ENCODE measurements at places on chromosomes 3 and 15.
A peak's percentile ranks its signal among the peaks of the same experiment; 100 is the strongest.

GRCh38 chr3:113169891-113170452 lies 41.4 kb upstream of the BOC start:
- no peak for DNase-seq

DNA sequence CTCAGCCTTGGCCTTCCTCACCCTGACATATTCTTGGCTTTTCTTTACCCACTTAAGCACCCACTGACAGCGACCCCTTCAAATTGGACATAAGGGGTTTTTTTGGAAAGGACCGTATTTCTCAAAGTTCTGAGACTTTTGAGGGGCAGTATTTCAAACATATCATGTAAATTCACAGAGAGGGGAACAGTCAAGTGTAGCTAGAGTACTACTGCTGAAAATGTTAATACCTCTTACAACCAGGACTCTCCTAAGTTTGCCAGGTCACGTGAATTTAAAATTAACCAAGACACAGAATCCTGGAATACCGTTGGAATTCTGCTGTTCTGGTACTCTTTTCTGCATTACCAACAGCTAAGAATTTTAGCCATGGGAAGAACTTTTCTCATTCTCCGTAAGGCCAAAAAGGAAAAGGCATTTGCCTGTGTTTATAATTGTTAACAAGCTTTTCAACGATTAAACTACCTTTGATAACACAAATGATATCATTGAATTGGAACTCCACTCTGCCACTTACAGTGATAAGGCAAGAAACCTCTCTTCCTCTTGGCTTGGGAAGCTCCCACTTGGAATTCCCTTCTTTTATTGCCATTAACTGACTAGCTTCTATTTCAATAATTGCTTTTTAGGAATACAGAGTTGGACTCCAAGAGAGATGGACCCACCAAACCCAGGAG lies 597 bp upstream of the GBE1 start:
- no peak for DNase-seq

DNA sequence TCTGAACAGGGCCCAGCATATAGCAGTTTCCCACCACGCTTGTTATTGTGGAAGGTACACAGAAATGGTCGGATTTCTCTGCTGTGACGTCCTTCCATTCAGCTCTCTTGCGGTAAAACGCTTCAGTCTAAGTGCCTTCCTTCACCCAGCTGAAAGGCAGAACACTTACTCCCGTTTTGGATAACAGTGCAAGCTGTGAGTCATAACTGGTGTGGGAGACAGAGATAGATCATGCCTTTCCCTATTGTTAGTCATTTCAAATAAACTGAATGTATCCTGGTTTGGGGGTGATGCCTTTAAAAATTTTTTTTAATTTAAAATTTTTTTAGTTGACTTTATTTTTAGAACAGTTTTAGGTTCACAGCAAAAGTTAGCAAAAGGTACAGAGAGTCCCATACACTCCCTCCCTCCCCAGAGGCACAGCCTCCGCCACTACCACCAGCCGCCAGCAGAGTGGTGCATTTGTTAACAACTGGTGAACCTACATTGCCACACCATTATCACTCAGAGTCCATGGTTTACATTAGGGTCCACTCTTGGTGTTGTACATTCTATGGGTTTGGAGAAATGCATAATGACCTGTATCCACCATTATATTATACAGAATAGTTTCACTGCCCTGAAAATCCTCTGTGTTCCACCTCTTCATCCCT lies 94.9 kb upstream of the NSMCE3 start:
- no peak for DNase-seq

DNA sequence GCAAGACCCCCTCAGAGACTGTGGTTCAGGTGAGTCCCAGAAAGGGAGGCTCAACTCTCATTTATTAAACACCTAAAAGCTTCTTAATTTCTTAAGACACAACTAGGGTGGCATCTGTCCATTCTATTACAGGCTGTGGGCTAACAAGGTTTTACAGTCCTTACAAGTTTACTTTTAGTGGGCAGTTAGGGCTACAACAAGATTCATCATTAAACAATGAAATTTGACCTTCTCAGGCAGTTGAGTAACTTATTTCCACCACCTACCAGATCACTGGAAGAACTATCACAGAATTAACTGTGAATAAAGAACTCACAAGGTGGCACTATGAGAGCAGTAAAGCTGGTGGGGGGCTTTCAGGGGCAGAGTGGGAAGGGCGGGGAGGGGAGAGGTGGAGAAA lies 132.6 kb downstream of the PLD1 start:
- DNase-seq: no peak

DNA sequence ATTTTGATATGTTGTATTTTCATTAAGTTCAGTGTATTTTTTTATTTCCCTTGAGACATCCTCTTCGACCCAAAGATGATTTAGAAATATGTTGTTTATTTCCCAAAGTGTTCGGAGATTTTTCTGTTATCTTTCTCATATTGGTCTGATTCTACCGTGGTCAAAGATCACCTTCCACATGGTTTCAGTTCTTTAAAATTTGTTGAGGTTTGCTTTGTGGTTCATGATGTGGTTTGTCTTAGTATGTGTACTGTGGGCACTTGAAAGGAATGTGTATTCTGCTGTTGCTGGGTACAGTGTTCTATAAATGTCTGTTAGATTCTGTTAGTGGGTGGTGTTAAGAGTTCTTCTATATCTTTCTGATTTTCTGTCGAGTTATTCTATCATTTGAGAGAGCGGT lies 103.4 kb upstream of the FHIT start:
- no peak for DNase-seq

DNA sequence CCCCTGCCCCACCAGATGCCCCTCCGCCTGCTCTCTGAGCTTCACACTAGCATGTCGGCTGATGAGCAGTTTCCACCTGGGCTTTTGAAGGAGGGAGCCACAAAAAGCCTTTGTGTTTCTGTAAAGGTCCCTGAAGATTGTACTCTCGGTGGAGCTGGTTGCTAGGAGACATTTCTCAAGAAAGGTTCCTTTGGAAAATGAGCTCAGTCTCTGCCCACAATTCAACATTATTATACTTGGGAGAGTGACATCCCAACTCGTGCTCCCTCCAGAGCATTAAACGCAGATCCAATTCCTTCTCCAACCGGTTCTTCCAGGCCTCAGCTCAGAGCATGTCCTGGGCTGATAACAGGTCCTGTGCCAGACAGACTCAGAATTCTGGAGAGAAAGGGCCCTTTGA lies 26.8 kb upstream of the FAM107A start:
- no peak for DNase-seq

- DNase-seq: no peak
Measured at GRCh38 chr3:149604125-149604875, 53.5 kb downstream of the WWTR1 start.

DNA sequence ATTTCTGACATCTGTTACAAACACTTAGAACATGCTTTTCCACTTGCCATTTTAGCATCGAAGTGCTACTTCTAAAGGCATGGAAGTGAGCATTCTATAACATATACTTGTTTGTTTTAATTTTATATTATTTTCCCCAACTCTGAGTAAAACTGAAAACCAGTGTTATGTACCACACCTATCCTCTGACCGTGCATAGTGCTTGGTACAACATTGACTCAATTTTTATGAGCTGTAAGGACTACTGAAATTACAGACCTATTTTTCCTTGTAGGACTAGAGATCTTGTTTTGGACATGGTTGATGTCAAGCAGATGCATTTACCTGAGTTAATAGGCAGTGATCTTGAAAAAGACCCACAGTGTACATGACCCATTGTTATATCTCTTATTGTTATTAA lies 51.5 kb upstream of the CCNB2 start:
- no peak for DNase-seq

- DNase-seq: no peak
Measured at GRCh38 chr3:64548200-64548889, 139.5 kb downstream of the ADAMTS9 start.

- no peak for DNase-seq
Measured at GRCh38 chr15:93943586-93943985, 287.8 kb upstream of the MCTP2 start.

GRCh38 chr3:132867956-132868355 lies 145.7 kb upstream of the NPHP3 start:
- no peak for DNase-seq

- DNase-seq: no peak
Measured at GRCh38 chr3:22010997-22011396, 260.0 kb upstream of the ZNF385D start.

DNA sequence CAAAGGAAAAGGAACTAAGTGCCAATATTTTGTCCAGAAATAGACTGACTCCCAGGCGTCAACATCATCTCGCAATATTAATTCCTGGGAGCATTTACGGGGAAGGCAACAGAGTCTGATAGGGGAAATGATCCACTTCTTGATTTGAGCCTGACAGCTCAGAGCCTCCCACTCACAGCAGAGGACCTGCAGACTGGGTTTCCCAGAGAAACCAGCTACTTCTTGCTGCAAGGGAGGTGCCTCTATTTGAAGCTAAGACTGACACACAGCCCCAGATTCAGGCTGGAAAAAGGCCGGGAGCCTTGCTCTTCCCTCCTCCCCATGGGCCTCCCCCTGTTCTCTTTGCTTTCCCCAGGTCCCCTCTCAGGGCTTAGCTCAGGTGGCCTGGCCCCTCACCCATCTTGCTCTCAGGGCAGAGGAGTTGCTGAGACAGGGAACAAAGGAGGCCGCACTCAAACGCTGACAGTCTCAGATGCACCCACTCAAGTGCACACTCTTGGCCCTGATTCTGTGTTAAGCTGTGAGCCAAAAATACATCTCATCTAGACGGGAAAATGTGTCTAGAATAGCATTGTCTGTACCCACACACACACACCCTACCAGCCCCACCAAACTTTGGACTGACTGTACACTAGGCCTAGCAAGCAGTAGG lies 49.8 kb upstream of the DCLK3 start:
- DNase-seq: no peak

GRCh38 chr3:156579427-156579851 lies 24.5 kb upstream of the SSR3 start:
- no peak for DNase-seq

GRCh38 chr15:92494806-92495336 lies 101.2 kb downstream of the ST8SIA2 start:
- no peak for DNase-seq

DNA sequence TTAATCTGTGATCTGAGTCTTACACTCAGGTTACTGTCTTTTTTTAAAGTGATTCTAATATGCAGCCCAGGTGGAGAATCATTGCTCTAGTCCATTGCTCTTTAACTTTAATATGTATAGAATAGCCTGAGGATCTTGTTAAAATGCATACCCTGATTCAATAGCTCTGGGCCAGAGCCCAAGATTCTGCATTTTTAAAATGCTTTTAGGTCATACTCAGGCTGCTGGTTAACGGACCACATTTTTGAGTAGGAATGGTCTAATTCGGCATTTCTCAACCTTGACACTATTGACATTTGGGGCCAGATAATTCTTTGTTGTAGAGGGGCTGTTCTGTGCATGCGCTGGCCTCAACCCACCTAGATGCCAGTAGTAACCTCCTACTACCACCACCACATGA lies 20.9 kb upstream of the FSTL1 start:
- no peak for DNase-seq

- no peak for DNase-seq
Measured at GRCh38 chr15:68383161-68384074, 48.5 kb downstream of the ITGA11 start.

DNA sequence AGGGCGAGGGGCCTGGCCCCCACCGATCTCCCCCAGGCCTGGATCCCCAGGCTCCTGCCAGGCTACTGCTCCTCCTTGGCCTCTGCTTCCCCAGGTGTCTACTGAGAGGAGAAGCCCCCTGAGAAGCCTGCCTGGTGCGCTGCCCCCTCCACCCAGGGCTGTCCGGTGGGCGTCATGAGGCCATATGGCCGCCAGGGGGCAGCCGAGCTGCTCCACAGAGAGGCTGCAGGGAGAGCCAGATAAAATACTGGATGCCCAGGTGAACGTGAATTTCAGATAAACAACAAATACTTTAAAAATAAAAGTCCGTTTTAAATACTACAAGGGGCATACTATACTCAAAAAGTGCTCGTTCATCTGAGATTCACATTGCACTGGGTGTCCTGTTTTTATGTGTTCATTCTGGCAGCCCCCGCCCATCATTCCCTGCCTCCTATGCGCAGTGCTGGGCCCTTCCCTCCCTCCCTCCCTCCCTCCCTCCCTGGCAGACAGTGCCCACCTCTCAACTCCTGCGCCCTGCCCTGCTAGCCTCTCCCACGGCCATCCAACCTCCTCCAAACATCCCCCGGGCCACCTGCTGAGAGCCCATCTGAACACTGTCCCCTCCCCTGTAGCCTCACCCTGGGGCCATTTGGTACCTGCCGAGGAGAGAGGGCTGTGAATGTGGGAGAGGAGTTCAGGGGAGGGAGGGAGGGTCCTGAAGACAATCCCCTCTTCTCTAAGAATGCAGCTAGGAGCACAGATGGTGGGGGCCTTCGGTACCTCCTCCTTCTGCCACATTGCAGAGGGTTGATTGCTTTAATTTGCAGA lies 29.6 kb downstream of the PSTPIP1 start:
- DNase-seq: peak; percentile 42

GRCh38 chr3:168495932-168496331 lies 400.2 kb upstream of the GOLIM4 start:
- DNase-seq: no peak

GRCh38 chr15:49675041-49675440 lies 54.2 kb downstream of the DTWD1 start:
- DNase-seq: no peak

DNA sequence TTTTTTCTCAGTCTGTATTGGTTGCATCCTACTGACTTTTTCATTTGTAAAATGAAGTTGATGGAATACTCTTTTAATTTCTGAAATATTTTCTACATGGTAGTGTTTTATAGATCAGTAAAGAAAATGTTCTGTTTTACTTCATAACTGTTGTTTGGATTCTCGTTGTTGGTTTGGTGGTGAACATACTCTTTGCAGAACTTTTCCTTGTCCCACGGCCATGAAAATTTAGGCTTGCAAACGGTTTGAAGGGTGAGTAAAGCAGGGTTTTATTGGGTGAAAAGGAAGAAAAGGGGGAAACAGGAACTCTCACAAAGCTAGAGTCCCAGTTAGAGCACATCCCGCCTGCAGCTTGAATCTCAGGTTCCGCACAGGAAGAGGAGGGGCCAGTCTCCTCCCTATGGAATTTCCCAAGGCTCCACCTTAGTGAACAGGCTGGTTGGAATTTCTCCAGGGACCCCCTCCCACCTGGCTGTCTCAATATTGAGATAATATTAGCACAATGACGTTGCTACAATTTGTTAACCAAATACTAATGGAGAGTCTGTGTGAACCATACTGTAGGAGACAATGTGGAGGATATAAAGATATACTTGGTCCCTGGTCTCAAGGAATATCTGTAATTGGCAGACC lies 5.6 kb downstream of the PDCD6IP start:
- no peak for DNase-seq

- no peak for DNase-seq
Measured at GRCh38 chr3:44326019-44326418, 12.5 kb upstream of the TCAIM start.

DNA sequence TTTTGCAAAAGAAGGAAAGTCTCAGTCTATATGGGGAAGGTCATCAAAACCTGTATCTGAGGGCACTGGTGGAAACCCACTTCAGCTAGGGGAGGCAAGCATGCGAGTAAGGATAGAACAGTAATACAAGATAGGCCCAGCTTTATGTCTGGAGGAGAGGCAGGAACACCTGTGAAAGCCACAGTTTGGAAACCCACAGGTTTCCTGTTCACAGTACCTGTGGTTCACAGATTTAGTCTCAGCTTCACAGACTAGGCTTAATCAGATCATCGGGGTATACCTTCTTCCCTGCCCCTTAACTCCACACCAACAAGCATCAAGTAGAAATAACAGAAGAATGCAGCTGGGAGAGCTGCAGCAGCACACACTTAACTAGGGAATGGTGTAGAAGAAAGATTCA lies 36.2 kb downstream of the C2CD4B start:
- DNase-seq: no peak

Data from stimulated activated naive CD4-positive, alpha-beta T cell treated with Interleukin-2 at 50 U/mL for 16 hours (primary cell).